CD4-positive, alpha-beta T cell treated with Interleukin-15 for 4 hours (primary cell): ENCODE measurements at places on chromosomes 3 and 15.

DNA sequence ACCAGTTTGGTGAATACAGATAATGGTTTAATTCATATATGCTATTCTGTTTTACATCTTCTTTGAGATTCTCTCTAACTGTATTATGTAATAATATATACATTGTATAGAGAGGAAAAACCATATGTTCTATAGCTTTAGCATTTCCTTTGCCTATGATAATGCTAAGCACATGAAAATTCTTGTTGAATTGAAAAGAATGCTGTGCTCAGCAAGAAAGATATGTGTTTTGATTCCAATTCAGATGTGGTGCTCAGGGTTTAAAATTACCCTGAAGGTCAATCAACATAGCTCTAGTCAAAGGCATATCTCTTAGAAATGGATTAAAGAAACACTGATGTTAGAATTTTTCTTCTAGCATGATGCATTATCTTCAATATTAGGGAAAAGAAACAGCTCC is 8.5 kb upstream of the TUSC7 start:
- no peak for DNase-seq

- DNase-seq, result no peak
These were observed 346.6 kb downstream of the RBMS3 start for GRCh38 chr3:29627136-29628117.

DNA sequence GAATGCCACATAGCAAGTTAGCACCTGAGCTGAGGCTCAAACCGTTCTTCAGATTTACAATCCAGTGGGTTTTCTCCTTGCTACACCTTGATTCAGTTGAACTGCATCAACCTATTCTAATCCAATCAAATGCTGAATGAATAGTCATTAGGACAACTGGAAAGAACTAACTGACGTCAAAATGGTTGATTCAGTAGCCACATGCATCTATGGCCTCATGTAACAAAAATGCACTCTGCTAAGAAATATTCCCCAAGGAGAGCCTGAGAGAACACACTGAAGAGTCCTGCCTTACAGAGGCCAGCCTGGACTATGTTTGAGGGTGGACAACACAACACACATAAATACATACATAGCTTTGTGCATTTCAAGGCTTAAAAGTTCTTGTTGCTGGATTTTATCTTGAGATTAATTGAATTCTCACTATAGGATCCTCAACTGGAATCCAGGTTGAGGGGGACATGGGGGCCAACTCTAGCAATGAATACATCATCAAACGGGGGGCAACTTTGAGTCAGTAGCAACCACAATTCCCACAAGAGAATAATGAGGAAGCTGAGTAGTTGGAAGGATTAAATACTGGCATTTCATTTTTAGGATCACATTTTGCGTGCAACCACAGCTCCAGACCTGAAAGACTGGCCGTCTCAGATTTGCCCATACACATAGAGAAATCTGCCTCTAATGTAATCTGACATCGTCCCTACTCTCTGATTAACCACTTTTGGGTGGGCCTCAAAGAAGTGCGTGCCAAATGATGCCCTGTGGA is 280.2 kb upstream of the ICE2 start:
- DNase-seq, result no peak

GRCh38 chr3:124383846-124384466 is 346.3 kb upstream of the UMPS start:
- DNase-seq, result no peak

DNA sequence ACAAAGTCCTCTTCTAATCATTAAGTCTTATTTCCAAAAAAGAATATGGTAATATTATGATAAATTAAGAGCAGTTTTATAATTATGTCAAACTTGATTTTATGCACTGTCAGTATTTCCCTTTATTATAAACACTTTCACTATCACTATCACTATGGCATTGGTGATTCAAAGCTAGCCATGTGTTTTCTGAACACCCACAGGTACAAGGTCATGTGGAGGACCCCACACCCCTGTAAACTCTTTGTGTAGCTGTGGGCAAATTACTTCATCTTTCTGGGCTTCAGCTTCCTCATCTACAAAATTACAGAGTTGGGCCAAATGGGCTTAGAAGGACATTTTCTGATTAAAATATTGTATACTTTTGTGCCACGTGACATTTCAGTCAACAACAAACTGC is 41.7 kb downstream of the FBXL22 start:
- DNase-seq, result no peak

DNA sequence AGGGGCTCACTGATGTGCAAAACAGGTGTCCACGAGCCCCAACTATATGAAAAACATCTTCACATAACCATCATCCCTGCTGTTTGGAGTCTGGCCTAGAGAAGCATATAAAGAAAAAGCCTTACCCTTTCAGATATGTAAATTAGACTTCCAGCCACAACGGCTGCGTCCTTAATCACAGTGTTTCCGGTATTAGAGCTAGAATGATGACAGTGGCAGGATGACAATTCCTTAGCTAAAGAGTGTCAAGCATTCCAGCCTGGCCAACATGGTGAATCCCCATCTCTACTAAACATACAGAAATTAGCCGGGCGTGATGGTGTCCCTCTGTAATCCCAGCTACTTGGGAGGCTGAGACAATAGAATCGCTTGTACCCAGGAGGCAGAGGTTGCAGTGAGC is 19.5 kb upstream of the SAMD7 start:
- no peak for DNase-seq

- DNase-seq, result no peak
These were observed 22.6 kb downstream of the VGLL4 start for GRCh38 chr3:11621077-11621476.

- no peak for DNase-seq
These were observed 23.5 kb downstream of the TPRG1 start for GRCh38 chr3:189195302-189195701.

GRCh38 chr15:96043591-96044171 is 286.8 kb upstream of the NR2F2 start:
- no peak for DNase-seq
